ENCODE measurements at places on chromosomes 2 and 18. TPM values are rescaled to one million over a fixed set of nuclear protein-coding genes. Genes with fewer than 3 reads are reported as not detected.

Gene ANKRD30B
- total RNA-seq, result 0.70 TPM

Gene EVA1A
- total RNA-seq, result 114 TPM

Gene GKN2
- not detected for total RNA-seq

Gene FOXI3
- not detected for total RNA-seq

Gene FBXO48
- 0.19 TPM for total RNA-seq

Gene ALPI
- not detected for total RNA-seq

Gene IL1F10
- not detected for total RNA-seq

Gene DNAJC5G
- 0.47 TPM for total RNA-seq

Gene SNORC
- 0.39 TPM for total RNA-seq

Gene SLC4A5
- total RNA-seq, result 0.18 TPM

Gene HOXD8
- total RNA-seq, result 14.2 TPM

Gene UCN
- 1.4 TPM for total RNA-seq

Gene ANKRD30BL
- not detected for total RNA-seq

Gene CTAGE1
- total RNA-seq, result not detected

GRCh38 chr2:101828673-101829334 is 131.3 kb downstream of the MAP4K4 start:
- DNase-seq, result no peak

DNA sequence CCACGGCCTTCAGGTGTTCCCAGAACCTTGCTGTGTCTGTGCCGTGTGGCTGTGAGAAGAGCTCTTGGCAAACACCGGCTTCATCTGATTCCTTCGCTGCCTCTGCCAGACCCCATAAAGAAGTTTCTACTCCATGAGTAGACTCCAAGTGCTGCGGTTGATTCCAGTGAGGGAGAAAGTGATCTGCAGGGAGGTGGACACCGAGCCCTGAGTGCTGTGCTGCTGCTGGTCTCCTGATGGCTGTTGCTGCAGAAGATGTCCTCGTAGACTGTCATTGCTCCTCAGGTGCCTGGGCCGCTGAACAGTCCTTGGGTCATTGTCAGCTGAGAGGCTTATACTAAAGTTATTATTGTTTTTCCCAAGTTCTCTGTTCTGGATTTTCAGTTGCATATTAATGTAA is 19.6 kb downstream of the ASB1 start:
- no peak for DNase-seq

DNA sequence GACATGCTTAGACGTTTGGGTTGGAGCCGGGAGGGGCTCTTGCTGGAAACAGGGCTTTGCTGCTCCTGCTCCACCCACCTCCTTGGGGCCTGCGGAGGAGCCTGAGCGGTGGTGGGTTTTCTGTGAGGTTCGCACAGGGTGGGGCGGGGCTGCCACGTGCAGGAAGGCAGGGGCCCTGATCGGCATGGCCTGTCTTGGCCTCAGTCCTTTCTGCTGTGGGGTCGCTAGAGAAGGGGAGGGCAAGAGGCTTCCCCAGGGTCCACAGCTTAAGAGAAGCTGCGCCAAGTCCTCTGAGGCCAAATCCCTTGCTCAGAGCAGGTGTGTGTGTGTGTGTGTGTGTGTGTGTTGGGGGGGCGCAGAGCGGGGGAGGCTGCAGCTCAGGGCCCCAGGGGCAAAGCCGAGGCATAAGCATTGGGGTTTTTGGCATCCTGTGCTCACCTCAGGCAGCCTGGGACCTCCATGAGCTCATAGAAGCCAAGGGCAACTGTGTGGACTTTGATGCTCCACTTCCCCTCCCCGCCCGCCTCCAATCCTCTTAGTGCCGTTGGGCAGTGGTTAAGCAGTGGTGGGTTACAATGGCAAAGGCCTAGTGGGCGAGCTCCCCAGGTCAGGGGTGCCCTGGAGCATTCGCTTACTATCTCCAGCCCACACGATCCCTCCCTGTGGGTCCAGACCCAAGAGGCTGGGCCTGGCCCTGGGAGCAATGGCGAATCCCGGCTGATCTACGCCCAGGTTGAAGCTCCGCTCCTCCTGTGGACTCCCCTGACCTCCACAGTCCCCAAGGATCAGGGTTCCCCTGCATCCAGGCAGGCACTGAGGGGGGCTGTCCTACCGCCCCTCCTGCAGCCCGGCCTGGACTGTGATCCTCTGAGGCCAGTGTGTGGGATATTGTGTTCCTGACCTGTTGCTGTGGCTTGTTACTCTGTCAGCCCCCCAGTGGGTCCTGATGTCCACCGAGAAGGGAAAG is 28.9 kb downstream of the TOGARAM2 start:
- DNase-seq, result no peak

DNA sequence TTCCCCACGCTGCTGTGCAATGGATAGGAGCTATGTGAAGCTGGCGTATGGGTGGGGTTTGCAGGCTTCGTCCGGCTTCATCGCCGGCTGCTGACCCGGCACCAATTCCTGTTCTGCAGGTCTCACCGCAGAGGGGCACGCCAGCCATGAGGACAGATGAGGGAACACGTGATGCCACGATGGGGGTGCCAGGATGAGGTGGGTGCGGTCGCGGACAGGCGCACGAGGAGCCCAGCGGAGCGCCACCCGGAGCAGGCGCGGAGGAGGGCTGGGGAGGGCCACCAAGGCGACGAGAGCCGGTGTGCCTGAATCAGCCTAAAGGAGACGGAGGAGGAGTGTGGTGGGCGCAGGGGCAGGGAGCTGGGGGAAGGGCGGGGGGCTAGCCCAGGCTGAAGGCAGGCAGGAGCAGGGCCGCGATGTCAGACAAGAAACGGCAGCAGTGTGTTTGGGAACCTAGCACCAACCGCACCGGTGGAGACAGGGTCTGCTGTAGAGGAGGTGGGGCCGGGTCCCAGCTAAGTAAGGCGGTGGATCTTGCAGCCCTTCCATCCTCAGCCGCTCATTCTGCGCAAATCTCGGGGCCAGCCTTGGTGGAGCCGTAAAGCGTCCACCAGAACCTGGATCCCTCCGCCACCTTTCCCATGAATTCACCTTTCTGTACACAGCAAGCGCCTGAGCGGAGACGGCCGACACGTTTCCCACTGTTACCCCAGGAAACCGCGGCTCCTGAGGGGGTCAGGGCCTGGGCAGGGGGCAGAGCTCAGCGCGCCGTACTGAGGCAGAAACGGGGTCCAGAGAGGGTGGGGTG is 17.0 kb upstream of the CD8A start:
- DNase-seq, result no peak

DNA sequence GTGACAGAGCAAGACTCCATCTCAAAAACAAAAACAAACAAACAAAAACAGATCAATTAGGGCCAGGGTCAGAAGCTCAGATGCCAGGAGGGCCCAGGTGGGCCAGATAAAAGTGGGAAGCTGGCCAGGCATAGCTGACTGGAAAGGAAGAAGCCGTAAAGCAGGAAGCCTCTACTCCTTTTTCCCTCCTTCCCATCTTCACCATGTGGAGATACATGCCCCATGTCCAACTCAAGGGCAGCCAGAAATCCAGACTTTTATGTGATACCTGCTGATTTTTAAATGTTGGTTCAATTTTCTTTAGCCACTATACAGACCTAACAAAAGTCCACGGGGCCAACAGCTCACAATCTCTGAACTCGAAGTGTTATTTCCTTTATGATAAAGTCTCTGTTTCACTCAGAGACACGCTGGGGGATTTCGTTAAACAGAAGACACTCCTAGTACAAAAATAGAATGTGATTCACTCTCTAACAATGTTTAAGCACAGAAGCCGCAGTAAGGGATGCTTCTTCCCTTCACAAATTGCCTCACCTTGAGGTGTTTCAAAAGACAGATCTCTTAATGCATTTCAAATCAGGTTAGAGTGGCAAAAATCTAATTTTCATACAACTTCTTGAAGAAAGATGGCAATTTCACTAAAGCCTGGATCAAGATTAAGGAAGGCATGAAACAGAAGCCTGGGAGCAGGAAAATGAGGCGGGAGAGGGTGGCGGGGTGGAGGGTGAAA is 14.0 kb downstream of the TMEM247 start:
- DNase-seq, result no peak

GRCh38 chr18:75754433-75754832 is 326.9 kb upstream of the SMIM21 start:
- no peak for DNase-seq

DNA sequence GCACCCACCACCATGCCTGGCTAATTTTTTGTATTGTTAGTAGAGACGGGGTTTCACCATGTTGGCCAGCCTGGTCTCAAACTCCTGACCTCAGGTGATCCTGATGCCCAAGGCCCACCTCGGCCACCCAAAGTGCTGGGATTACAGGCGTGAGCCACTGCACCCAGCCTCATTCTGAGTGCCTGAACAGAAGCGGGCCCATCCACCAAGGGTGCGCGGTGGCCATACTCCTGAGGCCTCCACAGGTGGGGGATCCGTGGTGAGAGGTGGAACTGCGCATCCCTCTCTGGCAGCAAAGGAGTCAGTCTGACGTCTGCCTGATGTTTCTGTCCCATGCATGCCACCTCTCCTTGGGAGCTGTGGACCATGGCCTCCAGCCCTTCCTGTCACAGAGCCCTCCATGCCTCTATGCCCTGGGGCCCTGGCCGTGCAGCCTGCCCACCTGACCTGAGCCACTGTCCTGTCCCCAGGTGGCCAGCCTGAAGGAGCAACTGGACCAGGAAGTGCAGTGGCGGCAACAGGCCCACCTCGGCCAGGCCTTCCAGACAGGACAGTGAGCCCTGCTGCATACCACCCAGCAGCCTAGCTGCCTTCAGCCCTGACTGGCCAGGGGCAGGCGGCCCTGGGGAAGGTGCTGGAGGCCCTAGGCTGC is 7.6 kb upstream of the SNED1 start:
- no peak for DNase-seq

DNA sequence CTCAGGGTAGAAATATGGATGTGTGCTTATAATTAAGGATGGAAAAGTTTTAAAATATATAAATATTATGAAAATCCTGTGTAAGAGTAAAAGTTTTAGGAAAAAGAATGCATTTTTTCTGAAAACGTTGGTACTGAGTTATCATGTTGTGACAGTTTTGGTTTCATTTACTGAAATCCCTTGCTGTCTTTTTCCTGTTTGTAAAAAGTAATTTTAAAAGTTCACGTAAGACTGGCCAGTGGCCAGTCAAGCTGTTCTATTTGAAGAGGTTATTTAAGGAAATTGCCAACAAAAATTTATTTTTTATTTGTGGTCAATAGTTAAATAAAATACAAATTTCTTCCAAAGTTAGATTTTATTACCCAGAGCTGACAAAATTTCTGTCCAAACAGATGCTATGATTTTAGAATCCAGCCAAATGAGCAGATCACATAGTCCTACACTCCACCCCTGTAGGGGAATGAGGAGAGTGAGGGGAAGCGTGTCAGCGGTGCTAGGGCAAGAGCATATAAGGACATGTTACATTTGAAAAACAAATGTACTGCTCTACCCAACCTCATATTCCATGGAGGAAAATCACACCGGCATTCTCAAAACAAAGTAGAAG is 297.8 kb upstream of the TFPI start:
- no peak for DNase-seq

DNA sequence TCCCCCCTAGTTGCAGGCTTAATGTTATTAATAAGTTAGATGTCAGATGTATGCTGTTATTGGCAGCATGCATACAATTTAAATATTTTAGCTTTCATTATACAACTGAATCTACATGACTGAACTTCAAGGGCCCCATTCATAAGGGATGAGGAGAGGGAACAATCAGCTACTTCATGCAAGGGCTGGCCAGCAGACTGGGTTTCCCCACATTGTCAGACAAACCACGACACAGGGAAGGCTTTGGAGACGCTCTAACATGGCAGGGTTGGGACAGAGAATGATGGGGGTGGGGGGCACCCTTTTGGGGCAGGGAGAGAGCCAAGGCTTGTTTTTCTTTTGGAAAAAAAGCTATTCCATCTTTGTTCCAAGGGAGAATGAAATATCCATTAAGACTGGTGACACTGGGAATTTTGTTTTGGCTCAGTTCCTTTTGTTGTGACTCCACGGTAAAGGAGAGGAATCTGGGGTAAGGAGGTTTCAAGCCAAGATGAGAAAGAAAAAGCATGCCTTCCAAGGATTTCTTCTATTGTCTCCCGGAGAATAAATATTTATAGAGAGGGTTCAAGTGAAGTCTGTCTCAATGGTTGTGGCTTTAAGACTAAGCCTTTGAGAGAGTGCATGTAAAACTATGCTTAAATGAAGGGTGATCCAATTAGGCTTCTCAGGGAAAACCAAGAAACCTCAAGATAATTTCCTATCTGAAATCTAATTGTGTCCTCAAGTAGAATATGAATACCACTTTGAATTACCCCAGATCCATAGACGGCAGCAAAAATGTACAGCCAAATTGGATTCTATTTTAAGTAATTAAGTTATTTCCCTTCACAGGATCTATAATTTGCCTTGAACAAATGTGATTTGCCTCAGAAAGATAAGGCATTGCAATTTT is 5.4 kb downstream of the CXCR4 start:
- DNase-seq, result no peak

- no peak for DNase-seq
Observed at GRCh38 chr2:157438863-157439823, 4.7 kb downstream of the CYTIP start.

DNA sequence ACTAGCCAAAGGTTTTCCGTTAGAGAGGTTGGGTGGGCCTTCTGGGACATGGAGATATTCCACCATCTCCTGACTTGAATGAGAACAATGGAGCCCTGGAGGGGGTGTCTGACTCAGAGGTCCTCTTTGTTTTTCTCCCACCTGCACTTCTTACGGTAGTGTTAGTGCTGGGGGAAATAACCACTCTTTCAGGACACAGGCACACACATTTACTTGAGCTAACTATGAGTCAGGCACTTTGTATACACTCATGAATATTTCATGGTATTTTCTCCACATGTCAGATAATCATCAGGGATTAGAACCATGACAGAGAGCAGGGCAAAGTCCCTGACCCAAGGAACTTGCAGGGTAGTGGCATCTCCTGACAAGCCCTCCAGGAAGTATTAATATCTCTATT is 439.1 kb downstream of the TSN start:
- DNase-seq, result no peak

GRCh38 chr18:37422116-37422515 is 143.5 kb downstream of the CELF4 start:
- no peak for DNase-seq

GRCh38 chr2:10406016-10406415 is 42.1 kb downstream of the ODC1 start:
- no peak for DNase-seq

DNA sequence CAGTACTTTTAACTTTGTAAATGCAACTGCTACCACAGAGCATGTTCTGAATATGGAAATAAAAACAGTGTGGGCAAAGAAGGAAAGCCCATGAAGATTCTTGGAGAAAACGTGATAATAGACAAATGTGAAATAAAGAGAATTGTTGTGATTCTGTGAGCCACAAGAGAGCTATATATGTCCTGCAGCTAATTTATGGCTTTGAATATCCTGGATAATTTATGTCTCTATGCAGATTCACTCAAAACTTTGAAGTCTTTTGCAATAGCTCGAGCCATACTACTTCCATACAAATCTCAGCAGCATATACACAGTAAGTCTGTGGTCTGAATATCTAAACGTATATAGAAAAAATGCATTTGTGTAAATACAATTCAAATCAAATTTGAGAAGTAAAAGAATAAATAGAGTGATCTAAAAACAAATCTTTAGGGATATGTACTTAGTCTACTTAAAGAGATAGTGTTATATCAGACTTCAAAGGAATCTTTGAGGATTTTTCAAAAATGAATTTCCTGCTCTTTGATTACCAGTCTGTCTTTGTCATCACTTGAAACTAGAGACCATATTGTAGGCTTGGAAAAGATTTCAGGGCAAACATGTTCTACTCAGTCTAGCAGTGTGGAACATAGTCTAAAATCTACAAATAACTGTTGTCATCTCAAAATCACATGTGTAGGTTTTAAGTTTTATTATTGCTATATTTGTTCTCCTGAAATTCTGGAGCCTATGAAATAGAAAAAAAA is 107.1 kb downstream of the CSRNP3 start:
- DNase-seq, result no peak
